ENCODE measurements at places on chromosomes 6 and 20.
A peak's percentile ranks its signal among the peaks of the same experiment; 100 is the strongest.

DNA sequence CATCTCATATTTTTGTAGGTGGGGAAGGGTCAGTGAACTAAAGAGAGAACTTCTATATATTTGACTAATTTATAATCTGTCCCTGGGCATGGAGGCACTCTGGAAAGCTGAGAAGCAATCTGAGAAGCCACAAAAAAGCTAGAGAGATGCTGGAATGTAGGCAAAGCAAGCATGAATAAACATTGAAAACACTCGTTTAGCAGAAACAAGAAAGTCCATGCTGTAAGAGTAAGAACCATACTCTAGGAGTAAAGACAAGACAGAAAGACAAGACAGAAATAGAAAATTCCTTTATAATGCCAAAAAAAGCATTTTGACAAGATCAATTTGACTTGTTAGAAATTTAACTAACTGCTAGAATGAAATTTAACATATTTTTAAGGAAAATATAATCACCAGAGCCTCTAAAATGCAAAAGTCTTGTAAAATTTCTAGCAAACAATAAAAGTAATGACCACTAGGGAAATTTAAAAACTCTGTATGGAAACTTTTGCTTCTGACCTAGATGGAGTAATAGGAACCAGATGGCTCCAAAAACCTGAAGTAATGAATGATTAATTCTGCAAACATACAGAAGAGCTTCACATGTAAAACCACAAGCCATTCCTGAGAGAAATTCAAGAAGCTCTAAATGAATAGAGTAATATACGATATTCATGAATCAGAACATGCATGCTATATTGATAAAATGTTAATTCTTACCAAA, 625.7 kb upstream of the PTCHD4 start:
- DNase-seq: no peak

GRCh38 chr20:14219801-14220461, 117.5 kb downstream of the FLRT3 start:
- no peak for DNase-seq

GRCh38 chr6:132369526-132369925, 31.7 kb downstream of the MOXD1 start:
- no peak for DNase-seq

GRCh38 chr6:119158057-119158848, 79.8 kb upstream of the FAM184A start:
- peak; percentile 38 for DNase-seq

DNA sequence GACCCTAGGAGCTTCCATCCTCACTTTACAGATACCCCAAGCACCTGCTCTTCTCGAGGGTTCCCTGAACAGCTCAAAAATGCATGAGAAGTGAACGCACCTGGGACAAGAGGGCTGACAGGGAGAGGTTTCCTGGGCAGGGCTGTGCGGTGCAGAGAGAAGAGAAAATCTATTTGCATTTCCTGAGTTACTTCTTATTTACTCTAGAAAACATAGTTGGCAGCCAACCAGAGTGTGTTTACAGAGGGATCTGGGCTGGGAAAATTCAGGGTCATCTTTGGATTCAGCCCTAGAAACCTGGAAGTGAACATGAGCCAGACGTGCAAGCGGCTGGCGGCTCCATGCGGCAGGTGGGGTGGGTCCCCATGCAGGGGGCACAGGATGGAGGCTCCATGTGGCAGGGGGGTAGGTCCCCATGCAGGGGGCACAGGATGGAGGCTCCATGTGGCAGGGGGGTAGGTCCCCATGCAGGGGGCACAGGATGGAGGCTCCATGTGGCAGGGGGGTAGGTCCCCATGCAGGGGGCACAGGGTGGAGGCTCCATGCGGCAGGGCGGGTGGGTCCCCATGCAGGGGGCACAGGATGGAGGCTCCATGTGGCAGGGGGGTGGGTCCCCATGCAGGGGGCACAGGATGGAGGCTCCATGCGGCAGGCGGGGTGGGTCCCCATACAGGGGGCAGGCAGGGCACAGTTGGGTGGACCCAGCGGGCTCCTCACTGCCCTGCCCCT, 342.0 kb downstream of the TAF4 start:
- DNase-seq: no peak

- DNase-seq: no peak
Measured at GRCh38 chr20:63890201-63890576, 4.7 kb upstream of the DNAJC5 start.

DNA sequence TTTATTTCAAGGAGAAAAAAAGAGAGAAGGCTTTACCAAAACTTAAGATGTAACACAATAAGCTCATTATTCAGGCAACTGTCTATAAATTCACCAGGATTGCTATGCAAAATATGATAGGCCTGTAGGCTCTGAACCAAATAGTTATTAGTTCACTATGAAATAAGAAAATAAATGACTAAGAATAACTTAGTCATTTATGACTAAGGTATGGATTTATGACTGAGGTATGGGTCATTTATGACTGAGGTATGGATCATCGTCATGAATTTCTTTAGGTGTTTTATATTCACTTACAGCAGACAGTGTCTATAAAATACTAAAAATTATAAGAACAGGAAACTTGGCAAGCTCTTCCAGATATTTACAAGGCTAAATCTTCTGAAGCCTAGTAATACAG, 52.1 kb upstream of the SNX9 start:
- DNase-seq: no peak

GRCh38 chr6:36414481-36414880, 27.0 kb upstream of the ETV7 start:
- no peak for DNase-seq

GRCh38 chr6:144921206-144921975, 636.3 kb downstream of the UTRN start:
- DNase-seq: no peak

DNA sequence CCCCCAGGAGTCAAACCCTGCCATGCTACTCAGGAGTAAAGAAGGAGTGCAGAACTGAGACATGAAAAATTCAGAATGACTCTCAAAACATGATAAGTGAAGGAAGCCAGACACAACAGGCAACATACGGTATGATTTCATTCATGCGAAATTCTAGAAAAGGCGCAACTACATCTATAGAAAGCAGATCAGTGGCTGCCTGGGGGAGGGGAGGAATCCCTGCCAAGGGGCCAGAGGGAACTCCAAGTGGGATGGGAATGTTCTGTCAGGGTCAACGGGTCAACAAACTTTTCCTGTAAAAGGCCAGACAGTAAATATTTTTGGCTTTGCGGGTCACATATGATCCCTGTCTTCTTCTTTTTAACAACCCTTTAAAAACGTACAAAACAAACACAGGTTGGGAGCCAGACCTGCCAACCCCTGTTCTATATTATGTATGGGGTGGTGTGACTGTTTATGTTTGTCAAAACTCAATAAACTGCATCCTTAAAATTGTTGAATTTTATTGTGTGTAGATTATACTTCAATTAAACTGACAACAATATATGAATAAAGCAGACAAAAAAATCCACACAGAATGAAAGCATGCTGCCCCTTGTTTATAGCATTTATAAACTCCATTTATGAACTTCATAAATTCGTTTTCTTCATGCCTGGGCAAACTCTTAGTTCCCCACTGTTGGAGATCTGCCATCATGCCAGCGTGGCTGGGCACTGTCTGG, 56.6 kb upstream of the TRAF3IP2 start:
- DNase-seq: no peak

DNA sequence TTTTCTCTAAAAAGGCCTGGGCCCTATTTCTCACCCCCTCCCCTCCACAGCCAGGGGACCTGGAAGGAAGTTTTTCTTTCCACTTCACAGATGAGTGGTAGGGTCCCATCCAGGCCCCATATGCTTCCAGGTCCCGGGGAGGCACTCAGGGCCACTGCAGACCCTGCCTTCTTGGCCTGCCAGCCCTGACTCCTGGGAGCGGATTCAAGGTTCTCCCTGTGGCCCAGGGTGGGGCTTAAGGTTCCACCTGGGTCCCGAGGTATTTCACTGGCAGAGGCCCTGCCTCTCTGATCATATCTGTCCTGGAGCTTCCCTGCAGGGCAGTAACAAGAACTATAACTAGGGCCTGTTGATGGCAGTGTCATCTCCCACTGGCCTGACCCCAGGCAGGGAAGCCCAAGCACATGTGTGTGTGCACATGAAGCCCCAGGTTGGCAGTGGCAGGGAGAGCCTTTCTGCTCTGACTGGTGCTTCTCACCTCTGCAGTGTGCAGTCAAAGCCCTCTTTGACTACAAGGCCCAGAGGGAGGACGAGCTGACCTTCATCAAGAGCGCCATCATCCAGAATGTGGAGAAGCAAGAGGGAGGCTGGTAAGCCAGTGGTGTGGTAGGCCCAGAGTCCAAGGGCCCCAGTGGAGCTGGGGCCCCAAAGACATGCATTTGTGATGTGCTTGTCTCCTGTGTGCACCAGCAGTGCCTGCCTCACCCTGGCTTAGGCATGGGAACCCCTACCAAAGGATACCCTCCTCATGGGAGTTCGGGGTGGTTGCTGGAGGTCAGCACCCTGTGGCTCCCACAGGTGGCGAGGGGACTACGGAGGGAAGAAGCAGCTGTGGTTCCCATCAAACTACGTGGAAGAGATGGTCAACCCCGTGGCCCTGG, 31.2 kb downstream of the PLCG1 start:
- DNase-seq: no peak

DNA sequence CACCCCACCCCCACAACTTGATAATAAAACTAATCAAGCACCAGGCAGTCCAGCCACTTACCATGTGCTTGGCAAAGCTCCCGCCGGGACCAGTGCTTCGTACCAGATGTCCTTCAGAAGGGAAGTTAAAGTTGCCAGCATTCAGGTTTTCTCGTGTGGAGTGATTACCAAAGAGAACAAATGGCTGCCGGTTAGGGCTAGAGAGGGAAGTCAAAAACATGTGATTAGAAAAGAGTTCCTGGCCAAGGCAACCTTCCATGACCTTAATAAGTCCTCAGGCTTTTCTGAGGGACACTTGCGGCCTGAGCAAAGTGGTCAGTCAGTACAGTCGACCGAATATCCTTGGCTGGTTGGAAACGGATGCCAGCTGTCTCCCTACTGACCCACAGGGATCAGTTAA, 67.0 kb downstream of the DNAAF9 start:
- DNase-seq: no peak

DNA sequence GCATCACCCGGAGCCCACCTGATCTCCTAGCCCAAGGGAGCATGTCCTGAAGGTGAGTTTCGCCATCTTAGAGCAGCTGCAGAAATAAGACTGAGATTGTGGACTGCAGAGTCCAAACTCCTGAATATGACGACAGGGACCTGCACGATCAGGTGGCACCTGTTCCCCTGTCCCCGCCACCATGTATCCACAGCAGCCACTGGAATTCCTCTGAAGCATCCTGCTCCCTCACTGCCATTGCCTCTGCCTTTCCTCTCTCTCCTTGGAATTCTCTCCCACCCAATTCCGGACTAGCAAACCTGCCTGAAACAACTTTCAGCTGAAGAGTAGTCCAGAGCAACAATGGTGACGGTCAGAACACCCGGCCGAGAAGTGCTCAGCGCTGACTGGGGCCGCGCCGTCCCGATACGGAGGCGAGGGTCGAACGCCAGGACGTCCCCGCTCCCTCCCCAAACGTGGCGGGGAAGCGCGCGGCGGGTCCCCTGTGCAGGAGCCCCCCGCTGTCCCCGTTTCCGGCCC, 694 bp upstream of the FAM120B start:
- no peak for DNase-seq

DNA sequence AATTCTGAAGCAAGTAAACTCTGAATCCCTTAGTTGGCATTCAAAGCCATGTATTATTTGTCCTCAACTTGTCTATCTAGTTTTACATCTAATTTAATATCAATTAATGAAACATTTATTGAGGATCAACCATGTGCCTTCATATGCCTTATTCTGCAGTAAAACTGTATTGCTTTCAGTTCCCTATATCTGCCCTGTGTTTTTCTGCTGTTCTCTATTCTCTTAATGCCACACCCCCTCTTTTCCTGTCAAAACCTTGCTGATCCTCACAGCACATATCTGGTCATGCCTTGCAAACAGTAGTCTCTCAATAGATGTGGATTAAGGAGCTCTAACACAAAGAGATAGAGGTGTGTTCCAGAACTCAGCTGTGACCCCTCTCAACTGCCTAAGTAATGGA, 2.0 kb downstream of the FIG4 start:
- no peak for DNase-seq

GRCh38 chr6:140460267-140460666, 1085.8 kb upstream of the CITED2 start:
- no peak for DNase-seq

DNA sequence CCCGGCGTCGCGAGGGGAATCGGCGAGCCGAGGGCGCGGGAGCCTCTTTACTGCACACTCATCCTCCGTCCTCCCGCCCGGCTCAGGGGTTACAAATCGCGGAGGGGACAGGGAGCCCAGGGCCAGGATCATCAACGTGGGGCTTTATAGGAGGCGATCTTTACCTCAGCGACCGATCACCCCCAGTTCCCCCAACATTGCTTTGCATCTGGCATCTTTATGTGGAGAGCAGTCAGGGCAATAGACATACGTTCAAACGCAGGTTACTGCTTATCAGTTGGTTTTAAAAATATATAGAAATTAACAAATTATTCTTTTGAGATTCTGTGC, 634 bp downstream of the HSF2 start:
- no peak for DNase-seq

- DNase-seq: no peak
Measured at GRCh38 chr6:143504369-143504768, 7.2 kb downstream of the FUCA2 start.

DNA sequence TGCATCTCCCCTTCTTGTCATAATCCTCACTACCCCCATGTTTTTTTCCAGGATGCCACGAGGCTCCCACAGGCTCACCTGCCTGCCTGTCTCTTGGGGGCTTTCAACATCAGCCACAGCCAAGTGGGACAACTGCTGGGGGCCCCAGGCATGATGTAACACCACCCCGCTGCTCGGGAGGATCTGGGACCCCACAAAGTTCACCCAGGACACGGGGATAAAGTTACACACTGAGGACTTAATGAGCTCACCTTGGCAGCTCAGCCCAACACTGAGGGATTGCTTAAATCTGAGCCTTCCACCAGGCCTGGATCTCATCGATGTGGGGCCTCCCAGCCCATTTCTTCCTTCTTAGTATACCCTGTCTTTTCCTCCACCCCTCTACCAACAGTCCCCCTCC, 56.4 kb upstream of the NNAT start:
- no peak for DNase-seq

DNA sequence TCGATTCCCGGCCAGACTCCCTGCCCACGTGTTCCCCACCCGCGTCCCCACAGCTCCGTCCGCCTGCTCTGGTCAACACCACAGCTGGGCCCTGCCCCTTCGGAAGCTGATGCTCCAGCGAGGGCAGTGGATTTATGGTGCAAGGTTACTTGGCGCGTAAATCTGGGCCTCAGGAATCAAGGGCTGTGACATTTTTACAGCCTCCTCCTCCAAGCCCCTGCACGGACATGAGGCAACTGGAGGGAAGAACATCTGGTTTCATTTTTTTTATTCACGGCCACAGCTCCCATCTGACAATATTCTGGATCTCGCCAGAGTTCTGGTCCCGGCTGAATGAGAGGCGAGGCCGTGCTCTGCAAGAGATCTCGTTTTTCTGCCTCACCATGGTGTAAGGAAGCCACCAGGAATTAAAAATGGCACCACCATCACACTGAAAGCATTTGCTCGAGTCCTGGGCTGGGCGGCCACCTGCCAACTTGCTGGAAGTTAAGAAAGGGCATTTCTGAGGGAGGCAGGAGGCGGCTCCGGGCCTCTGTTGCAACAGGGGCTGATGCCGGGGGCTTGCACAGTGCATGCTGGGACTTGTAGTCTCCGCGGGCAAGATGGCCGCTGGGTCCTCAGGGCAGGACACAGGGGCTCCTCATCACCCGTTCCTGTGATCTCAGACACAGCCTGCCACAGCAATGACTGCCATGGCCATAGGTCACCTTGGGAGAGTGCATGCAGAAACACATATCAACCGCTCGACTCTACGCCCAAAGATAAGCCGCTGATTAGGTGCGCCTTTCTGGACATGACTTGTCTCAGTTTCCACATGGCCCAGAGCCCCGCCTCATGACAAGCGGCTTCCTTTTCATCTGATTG, 148.5 kb downstream of the LY86 start:
- DNase-seq: no peak

Data from NCI-H1694 treated with DMSO at 0.1 percent for 48 hours (cell line).